Left forelimb (tissue), 1 donor: ENCODE measurements at places on chromosomes 5 and 9.

- no peak for DNase-seq
Measured at GRCh38 chr5:3056866-3057265, 305.4 kb upstream of the IRX2 start.

GRCh38 chr9:134707731-134708671 lies 66.4 kb downstream of the COL5A1 start:
- DNase-seq = no peak

DNA sequence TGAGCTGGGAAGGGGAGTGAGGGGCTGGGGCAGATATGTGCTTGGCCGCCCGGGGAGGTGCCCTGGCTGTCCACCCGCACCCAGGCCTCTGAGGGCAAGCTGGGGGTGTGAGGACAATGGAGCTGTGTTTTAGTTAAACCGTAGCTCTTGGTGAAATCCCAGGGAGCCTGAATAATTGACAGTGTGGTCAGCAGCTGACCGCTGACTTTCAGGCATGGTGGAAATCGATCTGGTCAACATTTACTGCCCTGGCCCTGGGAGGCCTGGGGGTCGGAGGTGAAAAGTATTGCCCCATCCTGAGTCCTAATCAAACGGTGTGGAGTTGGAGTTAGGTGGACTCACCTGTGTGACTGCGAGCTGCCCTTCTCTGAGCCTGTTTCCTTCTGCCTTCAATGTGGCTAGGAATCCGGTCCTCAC lies 31.2 kb upstream of the CRB2 start:
- DNase-seq = no peak

GRCh38 chr5:3740546-3741373 lies 145.1 kb downstream of the IRX1 start:
- DNase-seq = no peak

- no peak for DNase-seq
Measured at GRCh38 chr5:162323466-162323865, 255.9 kb downstream of the GABRG2 start.

DNA sequence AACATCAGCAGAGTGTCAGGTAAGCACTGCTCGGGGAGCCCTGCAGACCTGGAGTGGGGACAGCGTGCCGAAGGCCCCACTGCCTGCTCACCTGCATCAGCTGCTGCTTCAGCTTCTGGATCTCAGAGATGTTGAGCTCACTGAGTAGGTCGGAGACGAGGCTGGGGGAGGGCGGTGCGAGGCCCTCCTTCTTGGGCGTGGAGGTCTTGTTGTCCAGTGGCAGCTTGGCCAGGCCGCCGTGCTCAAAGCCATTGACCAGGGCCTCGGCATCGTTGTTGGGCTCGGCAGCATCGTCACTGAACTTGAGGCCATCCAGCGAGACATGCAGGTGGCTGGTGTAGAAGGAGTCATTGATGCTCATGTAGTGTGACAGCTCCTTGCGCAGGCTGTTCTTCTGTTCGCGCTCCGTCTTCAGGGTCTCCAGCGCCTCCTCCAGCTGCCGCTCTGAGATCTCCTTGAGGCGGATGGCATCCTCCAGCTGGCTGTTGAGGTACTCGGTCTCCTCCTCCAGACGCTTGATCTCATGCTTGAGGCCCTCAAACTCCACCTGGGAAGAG lies 44.3 kb downstream of the BICD2 start:
- no peak for DNase-seq

- DNase-seq = no peak
Measured at GRCh38 chr9:94743035-94743954, 16.8 kb downstream of the AOPEP start.

GRCh38 chr5:166625210-166625865 lies 1666.1 kb upstream of the WWC1 start:
- DNase-seq = no peak

DNA sequence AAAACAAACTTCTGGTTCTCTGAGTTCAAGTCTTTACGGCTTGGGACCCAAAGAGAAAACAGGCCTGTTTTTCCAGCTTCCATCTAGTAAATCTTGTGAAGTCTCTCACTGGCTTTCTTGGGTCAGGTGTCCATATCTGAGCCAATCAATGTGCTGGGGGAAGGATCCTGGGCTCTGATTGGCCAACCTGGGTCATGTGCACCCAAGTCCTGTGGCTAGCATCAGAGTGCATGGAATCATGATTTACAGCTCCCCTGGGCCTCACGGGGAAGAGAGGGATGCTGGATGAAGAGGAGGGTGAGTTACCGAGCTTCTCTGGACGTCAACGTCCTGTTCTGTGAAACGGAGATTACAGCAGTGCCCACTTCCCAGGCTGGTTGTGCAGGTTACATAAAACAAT lies 19.4 kb downstream of the CXCL14 start:
- no peak for DNase-seq

GRCh38 chr9:131951905-131952304 lies 127.8 kb downstream of the MED27 start:
- DNase-seq = no peak

GRCh38 chr9:18314316-18314715 lies 159.6 kb upstream of the ADAMTSL1 start:
- no peak for DNase-seq

GRCh38 chr9:106478727-106479126 lies 384.2 kb upstream of the ZNF462 start:
- no peak for DNase-seq

GRCh38 chr5:140084541-140084940 lies 29.4 kb upstream of the PURA start:
- no peak for DNase-seq
